Suprapubic skin (tissue), 4 donors: ENCODE measurements at places on chromosomes 2 and 18.

- H3K27ac ChIP-seq, result no peak overlapping the region
- H3K36me3 ChIP-seq, result no peaks in the 10 kb centered on the region
- no peaks in the 10 kb centered on the region for H3K27me3 ChIP-seq
- no peak for DNase-seq
These were observed 42.9 kb upstream of the ATG16L1 start for GRCh38 chr2:233208382-233209116.

- no peak for DNase-seq
- no peaks in the 10 kb centered on the region for H3K36me3 ChIP-seq
- H3K4me1 ChIP-seq, result no peaks in the 10 kb centered on the region
These were observed 547.3 kb upstream of the FANCL start for GRCh38 chr2:58788402-58788801.

DNA sequence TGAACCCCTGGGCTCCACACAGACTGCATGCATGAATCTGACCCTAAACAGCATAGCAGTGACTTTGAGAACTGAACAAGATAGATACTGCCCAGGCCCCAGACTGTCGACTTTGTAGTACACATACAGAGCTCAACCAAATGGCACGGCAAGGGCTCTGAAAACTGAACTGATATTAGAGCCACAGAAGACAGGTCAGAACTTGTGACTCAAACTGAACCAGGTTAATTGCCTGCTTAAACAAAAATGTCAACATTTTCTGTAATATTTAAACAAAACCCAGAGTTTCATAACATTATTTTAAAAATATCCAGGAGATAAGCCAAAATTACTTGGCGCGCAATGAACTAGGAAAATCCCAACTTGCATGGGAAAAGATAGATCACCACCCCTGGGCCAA, 260.3 kb downstream of the TPGS2 start:
- H3K27me3 ChIP-seq, result no peaks in the 10 kb centered on the region
- no peak for DNase-seq
- H3K4me1 ChIP-seq, result peaks cover 3% of the 10 kb centered on the region
- no peak overlapping the region for H3K27ac ChIP-seq
- no peak overlapping the region for H3K4me3 ChIP-seq
- no peaks in the 10 kb centered on the region for H3K36me3 ChIP-seq

- H3K36me3 ChIP-seq, result no peaks in the 10 kb centered on the region
- peaks cover 30% of the 10 kb centered on the region for H3K4me1 ChIP-seq
- H3K4me3 ChIP-seq, result no peak overlapping the region
These were observed 11.7 kb upstream of the FHL2 start for GRCh38 chr2:105410554-105410953.

GRCh38 chr18:26867471-26867870, 2.0 kb upstream of the AQP4 start:
- no peaks in the 10 kb centered on the region for H3K36me3 ChIP-seq
- H3K27ac ChIP-seq, result no peak overlapping the region
- H3K4me1 ChIP-seq, result peaks cover 12% of the 10 kb centered on the region
- H3K27me3 ChIP-seq, result peaks cover 20% of the 10 kb centered on the region

GRCh38 chr2:221044781-221045180, 527.3 kb downstream of the EPHA4 start:
- H3K27me3 ChIP-seq, result no peaks in the 10 kb centered on the region
- no peak overlapping the region for H3K4me3 ChIP-seq
- no peaks in the 10 kb centered on the region for H3K4me1 ChIP-seq
- no peak overlapping the region for H3K27ac ChIP-seq
- H3K36me3 ChIP-seq, result no peaks in the 10 kb centered on the region

GRCh38 chr2:105365206-105365605, 27.9 kb downstream of the C2orf49 start:
- H3K4me3 ChIP-seq, result no peak overlapping the region
- H3K27ac ChIP-seq, result no peak overlapping the region
- DNase-seq, result no peak
- H3K27me3 ChIP-seq, result no peaks in the 10 kb centered on the region
- peaks cover 63% of the 10 kb centered on the region for H3K36me3 ChIP-seq
